ENCODE measurements at places on chromosomes 13 and 19. TPM values are rescaled to one million over a fixed set of nuclear protein-coding genes. Genes with fewer than 3 reads are reported as not detected.

GRCh38 chr13:99383946-99384345 lies 76.7 kb upstream of the GPR183 start:
- no peak for DNase-seq

DNA sequence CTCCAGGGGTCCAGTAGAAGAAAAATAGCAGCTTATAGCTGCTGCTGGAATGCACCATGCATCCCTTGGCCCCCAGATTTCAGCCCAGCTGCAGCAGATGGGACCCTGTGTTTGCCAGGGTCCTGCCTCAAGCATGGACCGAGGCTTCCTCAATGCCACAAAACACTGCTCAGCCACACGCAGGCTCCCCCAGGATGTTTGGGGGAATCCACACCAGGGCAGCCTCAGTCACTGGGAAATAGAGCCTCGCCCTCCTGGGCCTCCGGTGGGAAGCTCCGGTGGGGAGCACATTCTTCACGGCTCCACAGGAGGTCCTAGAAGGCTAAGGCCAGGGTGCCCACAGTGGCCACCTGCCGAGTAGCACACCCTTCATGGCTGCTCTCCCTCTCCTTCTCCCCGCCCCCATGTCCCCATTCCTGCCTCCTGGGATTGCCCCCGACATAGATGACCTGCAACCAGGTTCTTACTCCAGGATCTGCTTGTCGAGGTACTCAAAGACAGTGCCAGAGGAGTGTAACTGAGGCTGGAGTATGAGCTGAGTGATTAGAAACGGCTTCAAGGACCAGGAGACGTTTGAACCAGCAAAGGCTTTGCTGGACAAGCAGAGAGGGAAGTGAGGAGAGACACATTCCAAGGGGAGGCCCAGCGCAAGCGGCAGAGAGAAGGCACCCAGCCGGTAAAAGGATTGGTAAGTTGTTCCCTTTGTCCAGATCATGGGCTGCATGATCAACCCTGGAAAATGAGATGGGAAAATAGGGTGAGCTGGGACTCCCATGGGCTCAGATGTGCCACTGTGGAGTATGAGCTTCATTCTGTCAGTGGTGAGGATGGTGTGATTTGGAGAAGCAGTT lies 110.7 kb upstream of the UQCRFS1 start:
- no peak for DNase-seq

GRCh38 chr19:18501832-18502231 lies 20.0 kb downstream of the ELL start:
- peak; percentile 66 for DNase-seq

DNA sequence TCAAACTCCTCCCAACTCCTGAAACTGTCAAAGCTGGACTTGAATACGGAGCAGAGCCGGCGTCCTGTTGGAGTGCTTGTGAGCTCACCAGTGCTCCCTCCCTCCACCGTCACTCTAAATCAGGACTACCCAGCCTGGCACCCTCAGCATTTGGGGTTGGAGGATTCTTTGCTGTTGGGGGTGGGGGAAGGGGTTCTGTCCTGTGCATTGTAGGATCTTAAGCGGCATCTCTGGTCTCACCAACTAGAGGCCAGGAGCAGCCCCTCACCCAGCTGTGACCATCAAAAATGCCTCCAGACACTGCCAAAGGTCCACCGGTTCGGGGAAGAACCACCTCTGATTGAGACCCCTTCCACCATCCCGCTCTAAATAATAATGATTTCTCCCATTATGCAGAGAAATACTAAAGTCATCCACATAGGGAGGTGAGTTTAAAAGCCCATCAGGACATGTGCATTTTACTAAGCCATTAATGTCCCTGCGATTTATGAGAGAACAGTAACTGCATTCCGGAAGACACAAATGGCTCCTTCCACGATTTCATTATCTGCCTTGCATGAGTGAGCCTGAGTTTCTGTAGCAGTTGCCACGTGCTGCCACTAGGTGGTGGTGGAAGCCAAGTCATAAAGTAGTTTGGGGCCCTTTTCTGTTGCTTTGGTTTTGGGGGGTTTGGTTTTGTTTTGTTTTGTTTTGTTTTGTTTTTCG lies 16.1 kb upstream of the USP29 start:
- peak; percentile 61 for DNase-seq

DNA sequence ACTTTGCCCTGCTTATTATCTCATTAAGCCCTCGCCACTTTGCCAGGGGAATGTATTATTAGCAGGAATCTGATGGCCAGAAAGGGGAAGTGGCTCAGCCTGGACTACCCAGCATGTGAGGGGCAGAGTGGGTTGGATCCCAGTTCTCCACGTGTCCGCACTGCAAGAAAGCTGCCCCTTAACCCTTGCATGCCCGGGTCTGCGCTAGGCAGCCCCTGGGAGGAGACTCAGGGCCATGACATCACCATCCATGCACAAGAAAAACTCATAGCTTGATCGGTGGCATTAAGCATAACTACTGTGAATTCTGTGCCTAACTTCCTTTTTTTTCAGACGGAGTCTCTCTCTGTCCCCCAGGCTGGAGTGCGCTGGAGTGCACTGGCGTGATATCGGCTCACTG lies 8.9 kb downstream of the CACNG8 start:
- DNase-seq: no peak

DNA sequence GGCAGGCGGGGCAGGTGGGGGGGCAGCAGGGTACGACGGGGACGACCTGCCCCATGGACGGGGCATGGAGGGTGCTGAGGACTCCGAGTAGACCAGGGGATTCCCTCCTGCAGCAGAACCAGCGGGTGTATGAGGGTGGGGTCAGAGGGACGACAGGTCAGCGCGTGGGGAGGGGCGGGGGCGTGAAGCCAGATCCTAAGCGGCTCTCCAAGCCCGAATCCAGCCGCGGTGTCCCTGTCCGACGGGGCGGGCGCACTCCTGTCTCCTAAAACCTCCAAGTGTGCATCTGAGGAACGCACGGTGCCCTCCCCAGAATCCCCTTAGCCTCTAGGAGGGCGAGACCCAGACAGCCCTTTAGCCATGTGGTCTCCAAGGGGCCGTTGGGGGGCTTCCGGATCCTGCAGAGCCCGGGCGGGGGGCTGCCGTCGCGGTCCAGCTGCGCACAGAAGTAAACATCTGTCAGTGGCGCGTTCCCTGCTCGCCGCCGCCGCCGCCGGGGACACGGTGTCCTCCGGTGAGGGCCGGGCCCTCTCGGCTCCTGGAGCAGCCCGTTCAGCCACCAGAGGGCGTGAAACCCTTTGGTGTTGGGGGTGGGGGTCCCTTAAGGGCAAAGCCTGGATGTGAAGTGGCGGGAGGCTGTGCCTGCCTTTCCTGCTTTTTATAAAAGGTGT lies 730 bp downstream of the NRTN start:
- DNase-seq: peak; percentile 79

GRCh38 chr19:6374711-6375410 lies 872 bp downstream of the PSPN start:
- no peak for DNase-seq

DNA sequence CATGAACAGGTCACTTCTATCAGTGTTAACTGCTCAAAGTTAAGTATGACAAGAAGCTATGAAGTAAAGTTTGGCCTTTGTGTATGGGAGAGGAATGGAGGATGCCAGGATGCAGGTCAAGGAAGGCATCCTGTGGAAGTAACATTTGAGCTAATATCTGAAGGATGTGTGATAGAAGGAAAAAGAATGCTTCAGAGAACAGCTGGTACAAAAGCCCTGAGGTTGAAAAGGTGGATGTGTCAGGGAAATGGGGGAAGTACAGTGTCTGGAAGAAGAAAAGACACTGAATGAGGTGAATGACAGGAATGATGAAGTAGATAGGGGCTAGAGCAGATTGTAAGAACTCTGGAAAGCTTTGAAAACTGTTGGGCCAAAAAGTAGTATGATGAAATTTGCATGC lies 67.1 kb downstream of the ZNF91 start:
- no peak for DNase-seq

DNA sequence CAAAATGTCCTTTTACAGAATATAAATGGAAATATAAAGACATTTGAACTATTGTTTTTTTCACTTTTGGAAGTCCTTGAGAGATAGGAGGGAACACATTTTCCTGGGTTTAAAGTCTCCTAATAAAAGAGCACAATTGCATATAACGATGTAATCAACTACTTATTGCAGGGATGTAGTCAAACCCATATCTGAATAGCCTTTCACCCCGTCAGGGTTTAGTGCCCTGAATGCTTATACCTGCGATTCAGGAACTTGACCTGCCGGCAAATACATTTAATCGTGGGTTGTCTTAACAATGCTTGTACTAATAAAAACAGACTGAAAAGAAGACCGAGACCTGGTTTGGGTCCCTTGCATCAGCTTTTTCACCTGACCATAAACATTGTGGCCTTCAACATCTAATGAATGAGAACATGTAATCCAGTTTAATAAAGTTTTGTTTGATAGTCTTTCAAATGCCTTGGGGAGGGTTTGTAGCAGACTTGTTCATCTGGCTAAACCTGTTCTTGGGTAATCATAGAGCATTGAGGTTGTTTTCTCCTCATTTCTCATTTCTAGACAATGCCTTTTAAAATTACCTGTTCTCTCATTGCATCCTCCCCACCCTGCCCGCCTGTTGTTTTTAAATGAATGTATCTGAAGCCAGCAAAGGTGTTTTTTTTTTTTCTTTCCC lies 7.0 kb downstream of the KLF5 start:
- DNase-seq: peak; percentile 65

- DNase-seq: no peak
Measured at GRCh38 chr19:52943134-52943883, 19.4 kb downstream of the ZNF816 start.

- peak; percentile 51 for DNase-seq
Measured at GRCh38 chr13:96090240-96091101, 564 bp downstream of the HS6ST3 start.

- DNase-seq: no peak
Measured at GRCh38 chr13:34044041-34044440, 226.1 kb downstream of the RFC3 start.

DNA sequence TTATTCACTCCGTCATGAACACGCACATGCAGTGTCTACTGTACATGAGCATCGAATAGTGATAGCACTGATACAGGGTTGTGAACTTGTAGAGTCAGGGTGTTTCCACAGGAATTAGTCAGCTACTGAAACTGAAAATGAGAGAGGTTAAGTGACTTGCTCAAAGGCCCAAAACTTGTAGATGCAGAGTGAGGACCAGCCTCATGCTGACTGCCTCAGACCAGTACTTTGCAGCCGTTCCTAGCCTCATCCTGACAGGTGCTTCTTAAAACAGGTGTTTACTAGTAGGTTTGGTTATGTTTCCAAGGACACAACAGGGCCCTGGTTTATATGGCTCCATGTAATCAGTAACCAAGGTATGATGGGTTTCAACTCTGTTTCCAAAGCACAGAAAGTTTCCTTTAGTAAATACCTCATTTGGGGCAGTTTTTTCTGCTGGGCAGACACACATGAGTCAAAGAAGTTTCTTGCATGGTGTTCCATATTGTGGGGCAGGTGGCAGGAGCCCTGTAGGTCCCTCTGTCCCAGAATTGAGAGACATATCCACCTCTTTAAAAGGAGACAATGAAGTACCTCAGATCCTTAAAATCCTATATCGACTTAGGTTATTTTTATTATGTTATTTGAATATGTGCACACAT lies 16.0 kb downstream of the FGF9 start:
- DNase-seq: no peak

GRCh38 chr13:72851678-72852014 lies 69.7 kb downstream of the PIBF1 start:
- no peak for DNase-seq

GRCh38 chr13:29922896-29923295 lies 72.5 kb upstream of the UBL3 start:
- DNase-seq: no peak

DNA sequence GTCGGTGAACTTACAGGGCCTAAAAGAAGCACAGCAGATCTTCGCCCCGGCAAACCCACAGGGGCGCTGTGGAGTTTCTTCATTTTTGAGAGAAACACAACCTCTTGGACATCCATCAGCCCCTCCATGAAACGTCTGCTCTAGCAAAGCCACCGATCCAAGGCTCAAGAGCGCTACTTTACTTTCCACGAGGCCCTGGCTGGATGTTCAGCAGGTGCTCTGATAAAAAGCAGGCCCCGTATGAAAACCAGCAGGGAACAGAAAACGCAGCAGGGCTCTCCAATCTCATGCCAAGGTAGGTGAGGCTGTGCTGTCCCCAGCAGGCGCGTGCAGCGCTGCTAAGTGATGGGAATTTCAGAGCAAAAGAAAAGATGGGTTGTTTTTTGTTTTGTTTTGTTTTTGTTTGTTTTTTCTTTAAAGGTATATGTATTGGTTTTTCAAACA lies 86.7 kb downstream of the IRS2 start:
- no peak for DNase-seq

DNA sequence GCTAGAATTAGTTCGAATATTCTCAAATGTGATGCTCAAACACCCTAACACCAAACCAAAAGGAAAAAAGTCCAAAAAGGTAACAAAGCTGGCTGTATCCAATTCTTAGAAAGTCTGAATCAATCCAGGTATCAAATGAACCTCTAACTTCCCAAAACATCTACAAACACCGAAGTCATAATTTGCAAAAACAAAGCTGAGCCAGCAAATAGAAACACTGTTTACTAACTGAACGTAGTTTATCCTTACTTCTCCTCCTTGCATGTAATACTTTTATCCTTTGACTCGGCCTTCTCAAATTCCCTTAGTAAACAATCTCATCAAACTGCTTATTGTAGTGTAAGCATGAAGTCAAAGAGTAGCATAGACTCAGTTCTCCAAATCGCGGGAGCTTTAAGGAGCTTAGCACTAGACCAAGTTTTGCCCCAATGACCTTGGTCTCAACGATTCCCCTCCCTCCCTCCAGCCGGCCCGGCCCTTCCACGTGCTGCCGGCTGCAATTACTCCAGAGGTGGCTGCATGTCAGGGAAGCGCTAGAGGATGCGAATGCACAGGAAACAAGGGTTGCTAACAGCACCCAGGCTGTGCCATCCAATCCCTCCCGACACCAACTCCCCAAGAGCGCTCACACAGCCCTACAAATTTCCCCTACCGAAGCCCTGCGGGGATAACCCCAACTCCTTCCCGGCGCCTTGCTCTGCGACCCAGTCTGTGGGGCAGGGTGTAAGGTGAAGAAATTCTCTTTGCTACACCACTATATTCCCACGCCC lies 693 bp downstream of the XPO4 start:
- peak; percentile 56 for DNase-seq

- DNase-seq: no peak
Measured at GRCh38 chr13:105527127-105527526, 1008.3 kb downstream of the EFNB2 start.

Gene CLIP3
- total RNA-seq: 3.8 TPM

Gene FFAR2
- 0.27 TPM for total RNA-seq

Gene FAM124A
- total RNA-seq: 9.1 TPM

Gene CACNG7
- total RNA-seq: not detected

Gene POLR2I
- total RNA-seq: 80.8 TPM
